ENCODE measurements at places on chromosomes 1 and 21.

DNA sequence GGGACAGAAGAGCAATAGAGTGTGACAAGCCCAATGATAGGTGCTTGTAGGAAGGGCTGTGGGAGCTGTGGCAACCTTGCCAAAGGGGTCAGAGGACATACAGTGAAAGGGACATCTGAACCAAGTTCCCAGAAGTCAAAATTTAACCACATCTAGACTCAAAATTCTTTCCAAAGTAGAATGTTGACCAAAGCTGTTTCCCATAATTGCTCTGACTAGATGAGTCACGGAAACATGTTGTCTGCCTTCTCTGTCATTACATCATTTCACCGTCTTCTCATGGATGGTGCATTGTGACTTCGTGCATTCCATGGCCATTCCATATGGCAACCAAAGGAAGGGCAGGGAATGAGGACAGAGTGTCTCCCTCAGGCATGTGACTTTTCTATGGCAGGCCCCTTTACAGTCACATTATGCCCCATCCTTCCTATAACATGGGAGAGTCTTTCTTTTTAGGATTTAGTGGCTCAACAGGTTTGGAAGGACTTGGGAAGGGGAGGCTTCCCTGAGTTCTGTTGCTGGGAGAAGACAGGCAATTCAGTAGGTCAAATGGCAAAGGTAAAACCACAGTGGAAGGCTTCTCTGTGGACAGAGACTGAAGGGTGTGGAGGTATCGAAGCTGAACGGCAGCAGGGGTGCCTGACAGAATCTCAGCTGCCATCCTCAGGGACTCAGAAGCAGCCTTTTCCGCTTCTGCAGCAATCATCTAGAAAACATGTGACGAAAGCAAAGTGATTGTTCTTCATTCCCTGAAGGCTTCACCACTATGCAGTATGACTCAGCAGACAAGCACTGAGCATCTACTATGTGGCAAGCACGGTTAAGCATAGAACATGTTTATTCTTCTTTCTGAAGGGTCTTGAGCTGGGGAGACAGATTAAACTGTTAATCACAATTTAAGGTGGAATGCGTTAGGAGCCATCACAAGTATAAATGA lies 24.7 kb downstream of the NPHS2 start:
- DNase-seq = no peak

GRCh38 chr1:17027403-17027802 lies 15.7 kb upstream of the ATP13A2 start:
- DNase-seq = no peak

GRCh38 chr1:192311281-192311680 lies 5.5 kb upstream of the RGS21 start:
- no peak for DNase-seq

DNA sequence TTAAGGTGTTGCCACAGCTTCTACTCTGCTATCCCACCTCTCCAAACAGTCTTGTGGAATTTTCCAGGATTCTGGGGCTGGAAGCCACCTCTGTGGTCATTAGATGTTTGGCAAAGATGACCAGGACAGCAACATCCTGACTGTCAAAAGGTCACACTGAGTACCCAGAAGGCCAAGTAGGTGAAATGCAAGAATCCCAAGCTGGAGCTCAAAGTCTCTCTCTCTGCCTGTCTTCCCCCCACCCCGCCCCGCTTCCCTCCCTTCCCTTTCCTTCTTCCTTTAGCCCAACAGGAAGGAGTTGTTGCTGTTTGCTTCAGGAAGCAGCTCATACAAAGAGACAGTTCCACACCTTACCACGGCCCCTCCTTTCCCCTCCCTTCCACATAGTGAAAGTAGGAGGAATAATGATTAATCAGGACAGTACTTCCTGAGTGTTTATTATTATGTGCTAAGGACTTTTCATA lies 75.6 kb upstream of the SLC2A1 start:
- no peak for DNase-seq

DNA sequence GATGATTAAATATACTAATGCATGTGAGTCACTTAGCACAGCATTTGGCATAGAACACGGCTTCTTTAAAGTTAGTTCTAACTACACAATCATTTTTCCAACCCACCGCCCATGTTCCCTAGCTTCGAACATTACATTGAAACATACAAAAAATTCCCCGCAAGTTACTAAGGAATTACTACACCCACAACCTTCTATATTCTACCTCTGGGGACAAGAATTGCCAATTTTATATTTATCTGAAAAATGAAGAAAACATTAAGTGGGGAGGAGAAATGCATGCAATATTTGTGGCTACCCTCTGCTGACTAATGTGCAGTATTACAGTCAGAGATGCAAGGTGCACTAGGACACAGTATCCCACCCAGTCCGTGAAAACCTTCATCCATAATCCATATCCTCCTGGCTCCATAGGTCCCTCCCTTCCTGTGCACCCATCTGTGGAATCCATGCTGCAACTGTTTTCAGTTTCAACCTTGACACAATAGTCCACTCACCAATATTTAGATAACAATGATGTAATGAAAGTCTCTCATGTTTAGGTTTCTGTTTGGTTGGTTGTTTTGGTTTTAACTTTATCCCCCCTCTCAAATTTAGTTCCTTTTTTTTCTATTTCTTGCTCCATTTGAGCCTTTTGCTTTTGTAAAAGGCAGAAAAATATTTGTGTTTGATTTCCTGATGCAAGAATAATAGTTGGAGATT lies 31.6 kb downstream of the RGS5 start:
- DNase-seq = no peak

GRCh38 chr1:171296897-171297296 lies 17.1 kb upstream of the FMO4 start:
- DNase-seq = no peak

- no peak for DNase-seq
These were observed 12.9 kb downstream of the PI4KB start for GRCh38 chr1:151314137-151314875.

GRCh38 chr1:77394166-77394565 lies 112.3 kb downstream of the AK5 start:
- no peak for DNase-seq

- no peak for DNase-seq
These were observed 111.1 kb downstream of the CASZ1 start for GRCh38 chr1:10685196-10685807.

- DNase-seq = no peak
These were observed 1183.7 kb upstream of the PRMT6 start for GRCh38 chr1:105872817-105873216.

GRCh38 chr1:29451368-29451892 lies 215.1 kb downstream of the PTPRU start:
- DNase-seq = no peak

GRCh38 chr1:218171302-218171893 lies 113.7 kb upstream of the RRP15 start:
- DNase-seq = no peak

- DNase-seq = no peak
These were observed 255.3 kb downstream of the FOXD2 start for GRCh38 chr1:47693115-47693514.

DNA sequence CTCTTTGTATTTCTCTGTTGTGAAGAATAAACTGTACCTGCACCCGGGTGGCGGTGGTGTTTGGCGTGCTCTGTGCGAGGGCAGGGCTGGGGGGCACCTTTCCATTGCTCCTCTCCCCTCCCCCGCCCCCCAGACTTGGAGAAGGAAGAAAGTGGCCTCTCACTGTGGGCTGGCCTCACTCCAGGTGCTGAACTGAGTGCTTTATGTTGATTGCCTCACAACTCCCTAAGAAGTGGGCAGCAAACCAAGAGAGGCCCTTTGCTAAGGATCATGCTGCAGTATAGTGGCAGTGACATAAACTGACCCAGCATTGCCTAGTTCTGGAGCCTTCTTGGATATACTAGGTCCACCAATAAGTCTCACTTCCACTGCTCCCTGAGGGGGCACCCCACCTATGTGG lies 20.2 kb downstream of the A3GALT2 start:
- DNase-seq = no peak

DNA sequence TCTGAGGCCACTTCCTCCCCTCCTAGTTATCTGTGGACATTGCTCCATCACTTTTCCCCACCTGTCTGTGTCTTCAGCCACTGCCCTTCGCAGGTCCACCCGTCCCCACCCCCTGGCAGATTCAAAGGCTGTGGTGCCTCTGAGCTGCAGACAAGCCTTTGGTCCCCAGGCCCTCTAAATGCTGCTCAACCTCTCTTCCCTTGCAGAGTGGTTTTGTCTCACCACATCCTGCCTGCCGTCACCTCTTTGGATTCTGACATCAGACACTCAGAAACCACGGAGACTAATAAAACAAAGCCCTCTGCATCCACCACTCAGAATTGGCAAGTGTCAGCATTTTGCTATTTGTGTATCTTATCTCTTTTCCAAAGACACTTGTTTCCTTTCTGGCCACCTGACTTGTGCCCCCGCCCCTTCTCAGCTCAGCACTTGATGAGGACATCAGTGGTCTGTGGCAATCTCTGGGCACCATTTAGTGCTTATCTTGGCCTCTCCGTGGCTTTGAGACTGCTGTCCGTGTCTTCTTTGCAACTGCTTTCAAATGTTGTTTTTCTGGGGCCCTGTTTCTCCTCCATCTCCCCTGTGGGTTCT lies 7.7 kb downstream of the CNIH3 start:
- DNase-seq = no peak

DNA sequence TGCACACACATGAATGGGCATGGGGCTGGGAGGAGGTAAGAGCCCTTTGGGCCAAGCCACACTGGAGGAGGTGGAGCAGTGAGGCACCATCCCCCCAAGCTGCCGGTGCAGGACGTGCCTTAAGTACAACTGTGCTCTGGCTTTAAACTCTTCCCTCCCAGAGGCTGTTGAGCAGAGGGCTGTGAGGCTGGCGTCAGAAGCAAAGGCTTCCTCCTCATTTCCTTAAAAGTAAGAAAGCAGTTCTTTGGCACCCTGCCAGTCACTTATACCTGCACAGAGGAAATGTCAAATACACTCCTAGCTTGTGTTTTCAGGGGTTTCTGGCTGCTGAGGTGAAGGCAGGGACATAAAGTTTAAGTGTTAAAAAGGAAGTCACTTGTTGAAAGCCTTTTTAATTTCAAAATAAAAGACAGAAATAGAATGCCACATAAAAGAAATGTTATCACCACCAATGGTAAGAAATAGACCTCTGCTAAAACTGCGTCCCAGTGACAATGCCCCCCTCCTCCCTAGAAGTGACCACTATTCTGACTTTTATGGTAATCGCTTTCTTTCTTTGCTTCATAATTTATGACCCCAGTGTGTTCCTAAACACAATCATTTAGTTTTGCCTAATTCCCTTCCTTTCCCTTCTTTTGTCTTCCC lies 33.0 kb downstream of the LAMC2 start:
- DNase-seq = no peak

DNA sequence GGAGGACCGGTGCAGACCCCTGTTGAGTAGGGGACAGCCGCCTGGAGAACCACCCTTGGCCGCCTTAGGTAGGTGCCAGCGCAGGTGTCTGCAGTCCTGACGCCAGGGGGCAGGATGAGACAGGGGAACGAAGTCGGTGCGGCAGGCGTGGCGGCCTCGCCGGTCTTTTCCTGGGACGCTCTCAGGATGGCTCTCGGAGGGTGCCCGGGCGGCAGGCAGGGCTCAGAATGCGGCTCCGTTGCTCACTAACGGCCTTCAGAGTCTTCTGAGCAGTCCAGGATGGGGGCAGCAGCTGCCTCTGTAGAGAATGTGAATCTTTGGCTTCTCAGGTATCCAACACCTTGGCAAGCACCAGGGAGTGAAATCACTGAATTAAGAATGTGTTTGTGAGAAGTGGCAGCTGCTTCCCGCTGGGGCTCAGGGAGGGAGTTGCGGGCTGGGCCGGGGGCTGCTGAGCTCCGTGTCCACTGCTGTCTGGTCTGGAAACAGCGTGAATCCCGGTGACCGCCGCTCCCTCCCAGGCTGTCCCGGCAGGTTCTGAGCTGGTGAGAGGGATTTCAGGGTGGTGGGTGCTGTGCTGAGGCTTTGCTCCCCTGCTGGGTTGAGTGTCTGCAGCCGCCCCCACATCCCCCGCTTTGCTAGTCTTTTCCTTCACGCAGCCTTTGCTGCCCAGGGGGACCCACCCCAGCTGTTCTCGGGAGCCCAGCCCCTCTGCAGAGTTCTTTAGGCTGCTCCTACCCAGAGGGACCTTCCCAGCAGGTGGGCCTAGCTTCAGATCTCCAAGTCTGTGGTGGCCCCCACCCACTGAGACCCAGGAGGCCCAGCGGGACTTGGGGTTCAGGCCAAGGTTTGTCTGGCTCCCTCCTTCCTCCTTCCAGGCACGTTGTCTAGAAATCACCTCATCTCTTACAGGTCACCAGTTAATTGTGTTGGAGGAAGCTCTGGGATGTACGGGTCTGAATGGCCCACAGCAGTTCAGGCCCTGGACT lies 11.1 kb upstream of the C1orf174 start:
- DNase-seq = peak; percentile 55

DNA sequence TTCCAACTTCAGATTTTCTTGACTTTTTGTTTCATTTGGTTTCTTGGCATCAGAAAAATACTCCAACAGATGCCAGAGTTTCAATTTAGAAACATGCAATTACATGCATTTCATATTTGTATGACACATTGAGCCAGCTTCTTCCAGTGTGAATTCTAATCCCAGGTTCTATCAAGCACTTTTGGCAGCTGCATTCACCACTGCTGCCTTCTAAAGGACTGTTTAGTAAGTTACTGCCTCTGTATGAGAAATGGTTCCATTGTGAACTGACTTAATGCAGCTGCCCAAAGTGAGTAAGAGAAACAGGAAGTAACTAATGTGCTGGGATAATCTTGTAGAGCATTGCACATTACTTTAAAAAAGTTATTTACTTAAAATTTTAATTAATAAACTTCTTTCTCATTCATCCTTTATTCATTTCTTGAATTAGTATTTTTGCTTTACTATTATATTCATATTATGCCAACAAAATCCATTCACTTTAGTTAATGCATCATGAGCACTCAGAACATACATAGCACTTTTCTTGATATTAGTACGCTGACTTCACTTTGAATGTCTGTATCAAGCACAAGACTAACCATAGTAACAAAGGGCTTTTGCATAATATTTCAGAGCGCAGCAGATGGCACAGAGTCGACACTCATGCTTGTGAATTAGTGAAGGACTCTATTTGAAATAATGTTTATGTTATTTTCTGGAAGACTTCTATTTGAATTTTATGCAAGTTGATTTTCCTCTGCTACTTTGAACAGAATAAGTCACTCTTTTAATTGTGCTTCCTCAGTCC lies 9.8 kb downstream of the RGS18 start:
- no peak for DNase-seq

- DNase-seq = no peak
These were observed 308.5 kb downstream of the LMX1A start for GRCh38 chr1:165047994-165048393.

- no peak for DNase-seq
These were observed 77.4 kb downstream of the NPHP4 start for GRCh38 chr1:5914676-5915365.

DNA sequence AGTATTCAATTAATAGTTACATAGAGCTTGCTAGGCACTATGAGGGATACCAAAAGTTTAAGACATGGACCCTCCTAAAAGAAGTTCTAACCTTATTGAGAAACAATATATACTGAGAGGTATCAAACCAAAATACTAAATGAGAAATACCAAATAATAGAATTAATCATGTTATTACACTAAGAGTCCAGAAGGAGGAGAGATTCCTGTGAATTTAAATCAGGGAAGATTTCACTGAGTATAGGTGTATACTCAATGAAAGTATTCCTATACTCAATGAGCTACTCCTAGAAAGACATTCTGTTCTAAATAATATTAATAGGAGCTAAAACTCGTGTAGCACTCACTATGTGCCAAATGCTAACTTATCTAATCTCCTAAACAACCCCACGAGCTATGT lies 9.4 kb downstream of the CR1L start:
- no peak for DNase-seq

Measured in stimulated activated CD8-positive, alpha-beta memory T cell treated with anti-CD3 and anti-CD28 coated beads, Interleukin-15, amount 100 ng/mL, for 24 hours (primary cell).